Psoas muscle (tissue), 8 donors: ENCODE measurements at places on chromosomes 1 and 21. TPM values are rescaled to one million over a fixed set of nuclear protein-coding genes. Genes with fewer than 3 reads are reported as not detected.

NUDT17 gene
- 1.8 TPM for total RNA-seq

CD48 gene
- total RNA-seq, result 1.2 TPM

GCSAML gene
- total RNA-seq, result 0.19 TPM

PLEKHN1 gene
- total RNA-seq, result not detected

CENPF gene
- total RNA-seq, result 0.57 TPM

MAB21L3 gene
- total RNA-seq, result not detected

PRELP gene
- 5.3 TPM for total RNA-seq

KLHL21 gene
- total RNA-seq, result 102 TPM

CASP9 gene
- total RNA-seq, result 8.9 TPM

PTGER3 gene
- total RNA-seq, result 0.28 TPM

DMBX1 gene
- total RNA-seq, result not detected

NPHS2 gene
- total RNA-seq, result not detected

HTR6 gene
- not detected for total RNA-seq

XCL2 gene
- total RNA-seq, result not detected

NR5A2 gene
- 0.60 TPM for total RNA-seq

PGLYRP3 gene
- not detected for total RNA-seq

LCE2C gene
- total RNA-seq, result not detected

CACNA1S gene
- 56.3 TPM for total RNA-seq

AGO1 gene
- 12.0 TPM for total RNA-seq

OSCP1 gene
- 3.1 TPM for total RNA-seq

PDIK1L gene
- 3.1 TPM for total RNA-seq

PKP1 gene
- total RNA-seq, result 1.6 TPM

NHLH1 gene
- 0.20 TPM for total RNA-seq

TPTE gene
- not detected for total RNA-seq

HSPB7 gene
- total RNA-seq, result 3,380 TPM

MCOLN2 gene
- total RNA-seq, result not detected

EVI5 gene
- 11.7 TPM for total RNA-seq

EFNA3 gene
- total RNA-seq, result 0.57 TPM
